ENCODE measurements at places on chromosomes 6 and 20.

GRCh38 chr6:36246506-36247268 is 23.2 kb upstream of the PNPLA1 start:
- DNase-seq = no peak

GRCh38 chr6:2502096-2502997 is 248.4 kb downstream of the MYLK4 start:
- DNase-seq = no peak

DNA sequence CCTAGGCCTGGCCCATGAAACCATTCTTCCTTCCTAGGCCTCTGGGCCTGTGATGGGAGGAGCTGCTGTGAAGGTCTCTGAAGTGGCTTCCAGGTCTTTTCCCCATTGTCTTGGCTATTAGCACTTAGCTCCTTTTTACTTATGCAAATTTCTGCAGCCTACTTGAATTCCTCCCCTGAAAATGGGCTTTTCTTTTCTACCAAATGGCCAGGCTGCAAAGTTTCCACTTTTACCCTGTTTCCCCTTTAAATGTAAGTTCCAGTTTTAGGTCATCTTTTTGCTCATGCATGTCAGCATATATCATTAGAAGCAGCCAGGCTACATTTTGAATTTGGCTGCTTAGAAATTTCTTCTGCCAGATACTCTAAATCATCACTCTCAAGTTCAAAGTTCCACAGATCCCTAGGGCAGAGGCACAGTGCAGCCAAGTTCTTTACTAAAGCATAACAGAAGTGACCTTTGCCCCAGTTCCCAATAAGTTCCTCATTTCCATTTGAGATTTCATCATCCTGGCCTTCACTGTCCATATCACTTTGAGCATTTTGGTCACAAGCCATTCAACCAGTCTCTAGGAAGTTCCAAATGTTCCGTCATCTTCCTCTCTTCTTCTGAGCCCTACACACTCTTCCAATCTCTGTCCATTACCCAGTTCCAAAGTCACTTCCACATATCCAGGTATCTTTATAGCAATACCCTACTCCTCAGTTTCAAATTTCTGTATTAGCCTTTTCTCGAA is 71.9 kb downstream of the TBC1D7 start:
- DNase-seq = no peak

GRCh38 chr20:2692036-2692885 is at the start of gene EBF4:
Gene EBF4 (plus strand): TSS chr20:2692780. CDS start chr20:2693646, 866 bp downstream.
- no peak for DNase-seq

DNA sequence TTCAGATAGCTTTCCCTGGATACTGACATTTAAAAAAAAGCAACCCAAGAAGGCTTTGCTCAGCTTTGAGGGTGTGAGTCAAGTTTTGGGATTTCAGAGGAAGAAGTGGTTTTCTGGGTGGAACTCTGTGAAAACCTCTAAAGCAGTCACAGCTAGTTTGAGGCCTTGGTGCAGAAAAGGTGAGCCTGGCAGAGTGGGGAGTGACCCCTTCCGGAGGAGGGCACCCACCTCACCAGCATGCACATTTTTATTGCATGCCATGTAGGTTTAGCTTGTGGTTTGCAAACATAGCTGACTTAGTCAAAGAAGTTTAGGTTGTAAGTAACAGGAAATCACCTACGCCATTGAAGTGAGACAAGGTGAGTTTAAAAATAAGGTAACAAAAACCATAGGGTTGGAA is 146.8 kb upstream of the PMEPA1 start:
- DNase-seq = no peak

All from SIG-M5 (cell line).